CD4-positive, alpha-beta memory T cell (primary cell): ENCODE measurements at places on chromosomes 16 and 17.

GRCh38 chr16:64615630-64616280 is 506.1 kb downstream of the CDH11 start:
- DNase-seq, result no peak

DNA sequence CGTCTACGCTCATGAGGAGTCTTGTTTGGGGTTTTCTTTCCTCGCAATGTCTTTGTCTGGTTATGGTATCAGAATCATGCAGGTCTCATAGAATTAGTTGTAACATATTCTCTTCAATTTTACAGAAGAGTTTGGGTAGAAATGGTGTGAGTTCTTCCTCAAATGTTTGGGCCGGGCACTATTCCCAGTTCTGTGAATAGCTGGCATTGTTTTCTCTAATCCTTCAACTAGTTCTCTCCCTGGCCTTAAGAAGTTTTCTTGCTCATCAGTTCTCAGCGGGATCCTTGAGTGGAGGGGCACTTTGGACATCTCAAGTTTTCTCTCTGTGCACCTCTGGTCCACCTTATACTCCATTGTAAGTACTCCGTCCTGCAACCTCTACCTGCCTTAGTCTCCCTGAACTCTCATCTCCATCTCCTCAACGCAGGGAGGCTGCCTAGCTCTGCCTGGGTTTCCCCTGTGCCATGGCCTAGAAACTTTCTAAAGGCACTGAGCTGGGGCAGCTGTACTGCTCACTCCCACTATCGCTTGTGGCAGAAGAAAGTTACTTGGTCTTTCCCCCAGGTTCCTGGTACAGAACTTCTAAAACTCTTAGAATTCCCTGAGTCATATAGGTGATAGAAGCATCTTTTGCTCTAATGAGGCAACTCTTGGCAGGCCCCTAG is 16.9 kb downstream of the NSMCE1 start:
- DNase-seq, result no peak

DNA sequence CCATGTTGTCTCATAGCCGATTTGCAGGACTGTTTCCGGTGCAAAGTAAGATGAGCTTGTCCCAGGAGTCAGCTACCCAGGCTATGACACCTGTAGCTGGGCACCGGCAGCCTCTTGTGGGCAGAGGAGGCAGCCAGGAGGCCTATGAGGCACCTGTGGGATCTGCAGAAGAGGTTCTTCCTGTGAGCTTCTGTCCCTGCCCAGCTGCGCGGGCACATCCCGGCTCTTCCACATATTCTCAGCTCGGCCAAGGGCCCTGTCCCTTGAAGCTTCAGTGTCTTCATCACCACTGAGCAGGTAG is 21.3 kb upstream of the CAPN15 start:
- no peak for DNase-seq

DNA sequence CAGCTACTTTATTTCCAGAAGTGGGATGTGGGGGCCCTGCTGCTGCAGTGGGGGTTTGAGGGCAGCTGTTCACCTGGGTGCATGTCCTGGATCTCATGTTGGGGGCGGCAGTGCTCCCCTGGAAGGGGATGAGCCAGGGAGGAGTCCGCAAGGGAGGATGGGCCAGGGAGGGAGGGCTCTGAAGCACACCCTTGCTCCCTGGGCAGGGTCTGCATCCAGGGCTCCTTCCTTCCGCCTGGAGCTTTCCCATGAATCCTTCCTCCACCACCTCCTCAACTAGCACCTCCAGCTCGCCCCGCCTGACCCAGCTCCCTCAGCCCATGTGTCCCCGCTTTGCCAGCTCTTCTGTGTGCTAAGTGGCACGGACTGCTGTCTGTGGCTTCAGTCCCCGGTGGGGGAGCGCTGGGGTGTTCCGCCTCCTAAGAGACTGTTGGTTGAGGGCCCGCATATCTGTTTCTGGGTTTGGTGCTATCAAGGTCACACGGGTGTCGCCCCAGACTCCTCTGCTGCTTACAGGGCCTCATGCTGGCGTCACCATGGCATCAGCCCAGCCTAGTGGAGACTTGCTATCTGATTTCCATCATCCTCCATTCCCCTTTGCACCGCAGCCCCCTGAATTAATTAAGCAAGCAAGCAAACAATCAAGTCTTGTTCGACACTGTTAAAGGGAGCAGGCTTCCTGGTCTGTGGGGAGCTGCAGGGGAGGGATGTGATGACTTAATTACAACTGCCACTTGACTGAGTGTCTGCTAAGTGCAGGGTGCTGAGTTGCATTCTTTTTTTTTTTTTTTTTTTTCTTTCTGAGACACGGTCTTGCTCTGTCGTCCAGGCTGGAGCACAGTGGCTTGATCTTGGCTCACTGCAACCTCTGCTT is 71.8 kb downstream of the PRKCA start:
- DNase-seq, result peak; percentile 87

DNA sequence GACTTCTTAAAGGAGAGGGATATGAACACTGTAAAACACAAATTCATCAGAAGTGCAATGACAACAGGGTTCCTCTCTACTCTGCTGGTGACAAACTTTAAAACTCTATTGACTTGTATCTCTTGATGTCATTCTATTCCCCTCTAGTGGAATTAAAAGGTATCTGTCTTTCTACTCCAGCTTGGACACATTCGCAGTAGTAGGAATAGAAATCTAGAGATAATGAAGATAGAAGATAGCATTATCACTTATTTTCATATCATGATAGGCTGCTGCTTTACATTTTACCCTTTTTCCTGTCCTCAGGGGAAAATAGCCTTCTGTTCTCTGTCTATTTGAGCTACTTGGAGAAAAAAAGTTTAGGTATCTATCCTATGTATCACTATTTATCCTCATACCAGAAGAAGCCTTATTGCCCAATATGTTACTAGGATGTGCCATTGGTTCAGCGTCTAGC is 209.6 kb upstream of the CACNG5 start:
- no peak for DNase-seq

GRCh38 chr16:68887107-68887506 is 43.8 kb downstream of the TANGO6 start:
- DNase-seq, result no peak

GRCh38 chr17:64107500-64108236 is 22.3 kb downstream of the ERN1 start:
- no peak for DNase-seq

DNA sequence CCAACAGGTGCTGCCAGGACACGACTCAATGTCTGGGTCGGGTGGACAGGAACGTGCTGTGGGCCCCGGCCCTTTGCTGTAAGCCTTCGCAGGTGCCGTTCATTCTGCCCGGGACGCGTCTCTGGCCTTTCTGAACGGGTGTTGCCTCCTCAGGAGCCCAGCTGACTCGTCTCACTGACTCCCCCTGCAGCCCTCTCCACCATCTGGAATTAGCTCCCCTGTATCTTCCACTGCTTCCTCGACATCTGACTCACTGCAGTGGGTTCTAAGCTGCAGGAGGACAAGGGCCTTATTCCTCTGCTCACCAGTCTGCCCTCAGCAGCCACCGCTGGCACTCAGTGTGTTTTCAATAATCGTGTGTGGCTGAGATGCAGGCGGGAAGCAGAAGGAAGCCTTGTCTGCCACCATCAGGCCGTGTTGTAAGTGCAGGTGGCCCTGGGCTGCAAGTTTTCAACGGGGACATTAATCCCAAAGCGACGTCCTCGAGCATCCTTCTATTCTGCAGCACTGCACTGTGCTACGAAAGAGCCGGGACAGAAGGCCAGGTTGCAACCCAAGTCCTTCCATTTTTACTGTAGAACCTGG is 256.2 kb downstream of the FOXL1 start:
- DNase-seq, result no peak

- no peak for DNase-seq
Observed at GRCh38 chr17:66589892-66590291, 245.0 kb upstream of the CACNG5 start.

DNA sequence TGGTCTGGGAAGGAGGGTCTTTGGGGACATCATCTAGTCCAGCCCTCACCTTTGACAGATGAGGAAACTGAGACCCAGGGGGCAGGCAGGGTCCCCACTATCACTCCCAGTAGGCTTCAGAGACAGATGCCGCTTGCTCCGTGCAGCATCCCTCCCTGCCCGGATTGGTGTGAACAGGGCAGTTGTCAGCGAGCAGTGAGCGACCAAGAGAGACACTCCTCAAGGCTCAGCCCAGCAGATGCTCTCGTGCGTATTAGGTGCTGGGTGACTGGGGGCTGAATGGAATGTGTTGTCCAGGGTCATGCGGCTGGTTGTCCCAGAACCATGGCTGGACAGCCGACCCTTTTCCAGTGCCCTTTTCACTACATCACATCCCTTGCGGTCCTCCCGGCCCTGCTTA is 49.0 kb downstream of the MPRIP start:
- no peak for DNase-seq

DNA sequence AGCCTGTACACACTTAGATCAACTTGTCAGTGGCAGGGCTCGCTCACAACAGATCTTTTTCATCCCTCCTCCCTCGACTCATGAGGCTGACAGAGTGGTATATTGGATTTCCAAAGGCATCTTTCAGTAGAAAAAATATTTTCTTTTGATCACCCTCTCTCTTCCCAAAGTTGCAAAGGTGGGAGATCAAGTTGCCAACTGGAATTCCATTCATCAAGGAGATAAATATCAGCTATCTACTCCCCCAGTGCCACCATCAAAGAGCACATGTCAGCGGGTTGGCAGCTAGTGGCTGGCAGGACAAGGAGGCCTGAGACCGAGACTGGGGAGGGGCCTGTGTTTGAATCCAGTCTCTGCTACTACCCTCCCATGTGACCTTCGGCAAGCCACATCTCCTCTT is 539.7 kb upstream of the CDH11 start:
- no peak for DNase-seq

GRCh38 chr17:1909985-1910384 is 80.2 kb downstream of the RPA1 start:
- DNase-seq, result no peak

DNA sequence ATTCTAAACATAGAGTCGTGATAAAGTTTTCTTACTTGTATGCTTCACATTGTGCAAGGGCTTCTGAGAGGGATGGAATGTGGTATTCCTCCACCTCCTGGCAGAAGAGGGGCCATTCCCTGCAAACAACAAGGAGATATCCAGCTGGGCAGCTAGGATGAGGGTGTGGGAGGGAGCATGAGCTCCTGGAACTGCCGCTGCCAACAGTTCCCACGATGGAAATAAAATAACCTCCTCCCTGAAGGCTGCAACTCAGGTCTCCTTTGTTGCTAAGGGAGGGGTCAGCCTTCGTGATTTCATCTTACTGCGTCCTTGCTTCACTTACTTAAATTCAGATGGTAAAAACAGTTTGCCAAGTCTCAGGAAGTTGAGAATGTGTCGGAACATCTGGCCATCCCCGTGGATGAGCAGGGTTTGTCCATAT is 15.6 kb downstream of the PLEKHG4 start:
- DNase-seq, result no peak

- DNase-seq, result no peak
Observed at GRCh38 chr16:48617711-48618148, 7.8 kb upstream of the N4BP1 start.

DNA sequence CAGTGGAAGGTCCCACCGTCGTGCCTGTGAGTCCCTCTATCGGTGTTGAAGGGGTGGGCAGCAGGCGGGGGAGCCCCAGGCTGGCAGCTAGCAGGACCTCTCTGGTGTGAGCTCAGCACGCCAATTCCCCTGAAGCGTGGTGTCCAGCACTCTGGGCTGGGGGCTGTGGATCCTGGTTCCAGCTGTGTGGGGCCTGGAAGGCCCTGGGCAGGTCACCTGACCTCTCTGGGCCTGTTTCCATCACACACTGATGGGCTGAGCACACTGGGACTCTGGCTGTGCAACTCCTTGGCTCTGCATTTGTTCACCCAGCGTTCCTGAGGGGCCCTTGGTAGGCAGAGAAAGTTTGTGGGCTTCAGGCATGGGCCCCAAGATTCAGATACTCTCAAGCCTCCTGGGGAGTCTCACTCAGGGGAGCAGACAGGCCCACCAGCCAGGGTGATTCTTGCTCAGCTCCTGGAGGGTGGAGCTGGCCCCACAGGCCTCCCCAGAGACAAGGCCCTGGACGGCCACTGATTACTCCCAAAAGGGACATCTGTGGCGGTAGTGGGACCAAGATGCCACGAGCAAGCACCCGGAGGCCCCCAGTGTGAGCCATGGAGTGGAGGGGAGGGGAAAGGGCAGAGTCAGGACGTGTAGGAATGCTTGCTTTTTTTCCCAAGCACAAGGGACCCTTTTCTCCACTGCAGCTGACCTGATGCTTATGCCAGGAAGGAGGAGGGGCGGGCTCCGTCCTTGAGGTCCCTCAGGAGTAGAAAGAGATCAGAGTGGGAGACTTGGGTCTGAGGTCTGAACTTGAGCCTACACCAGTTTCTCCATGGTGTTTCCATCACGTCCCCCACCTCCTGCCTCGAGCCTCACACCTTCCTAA is 8.5 kb downstream of the SCGB1C2 start:
- no peak for DNase-seq

- peak; percentile 1 for DNase-seq
Observed at GRCh38 chr16:14436401-14436955, 193.6 kb downstream of the PARN start.

- DNase-seq, result no peak
Observed at GRCh38 chr17:8944083-8944482, 21.4 kb downstream of the PIK3R5 start.

GRCh38 chr17:50675190-50675589 is 32.5 kb downstream of the ANKRD40 start:
- no peak for DNase-seq

DNA sequence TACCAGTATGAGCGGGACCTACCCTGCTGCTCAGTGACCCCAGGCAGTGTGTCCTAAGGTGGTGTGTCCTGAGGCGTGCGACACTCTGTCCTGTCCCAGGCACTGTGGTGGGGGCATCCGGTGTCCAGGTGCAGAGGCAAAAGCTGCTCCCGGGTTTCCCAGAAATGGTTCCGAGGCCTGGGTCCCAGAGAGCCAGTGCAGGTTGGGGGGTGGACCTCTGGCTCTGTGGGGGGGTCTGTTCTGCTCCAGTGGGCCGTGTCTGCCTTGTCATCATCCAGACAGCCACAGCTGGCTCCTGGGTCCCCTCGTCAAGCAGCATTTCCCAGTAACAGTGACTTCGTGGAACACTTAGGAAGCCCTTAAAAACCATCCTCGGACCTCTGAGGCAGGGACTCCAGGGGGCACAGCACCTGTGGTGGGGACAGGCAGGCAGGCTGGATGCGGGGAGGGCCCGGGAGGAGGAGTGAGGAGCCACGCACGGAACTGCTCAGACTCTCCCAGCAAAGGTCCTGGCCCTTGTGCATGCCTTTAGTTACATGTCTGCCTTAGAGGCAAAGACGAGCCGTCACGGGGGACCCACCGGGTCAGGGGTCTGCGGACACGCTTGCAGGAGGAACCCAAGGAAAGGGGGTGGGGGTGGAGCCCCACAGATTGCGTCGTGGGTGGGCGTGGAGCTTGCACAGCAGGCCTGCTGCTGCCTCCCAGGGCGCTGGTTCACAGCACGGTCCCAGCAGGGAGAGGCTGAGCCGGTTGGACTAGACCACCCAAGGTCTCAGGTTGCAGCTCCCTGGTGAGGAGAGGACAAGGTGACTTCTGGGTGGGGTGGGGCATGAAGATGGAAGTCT is 5.6 kb downstream of the SLC16A3 start:
- DNase-seq, result no peak

GRCh38 chr17:19341641-19342610 is 20.6 kb downstream of the B9D1 start:
- no peak for DNase-seq
